ENCODE measurements at places on chromosomes 13 and 19. TPM values are rescaled to one million over a fixed set of nuclear protein-coding genes. Genes with fewer than 3 reads are reported as not detected.

DNA sequence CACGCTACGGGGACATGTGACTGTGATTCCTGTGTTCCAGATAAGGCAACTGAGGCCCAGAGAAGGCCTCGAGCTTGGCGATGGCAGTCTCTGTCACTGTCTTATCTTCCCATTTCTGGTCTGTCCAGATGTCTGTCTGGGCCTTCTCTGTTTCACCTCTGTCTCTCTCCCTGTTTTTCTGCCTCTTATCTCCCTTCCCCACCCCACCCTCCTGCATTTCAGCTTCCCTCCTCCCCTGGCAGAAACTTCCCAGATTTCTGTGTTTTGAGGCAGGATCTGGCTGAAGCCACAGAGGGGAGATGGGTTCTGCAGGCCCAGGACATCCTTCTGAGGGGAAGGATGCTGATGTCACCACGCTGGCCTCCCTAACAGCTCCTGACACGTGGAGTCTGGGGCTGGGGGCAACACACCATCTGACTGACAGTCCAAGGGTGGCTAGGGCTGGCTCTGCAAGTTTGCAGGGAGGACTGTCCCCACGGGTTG is 14.4 kb downstream of the PAK4 start:
- H3K4me3 ChIP-seq = no peak overlapping the region
- no peaks in the 10 kb centered on the region for H3K27me3 ChIP-seq
- H3K4me1 ChIP-seq = peaks cover 3% of the 10 kb centered on the region
- no peaks in the 10 kb centered on the region for H3K36me3 ChIP-seq

- H3K27ac ChIP-seq = no peak overlapping the region
- H3K27me3 ChIP-seq = peaks cover 55% of the 10 kb centered on the region
- DNase-seq = no peak
- H3K36me3 ChIP-seq = no peaks in the 10 kb centered on the region
- peaks cover 67% of the 10 kb centered on the region for H3K4me1 ChIP-seq
- no peak overlapping the region for H3K4me3 ChIP-seq
Measured at GRCh38 chr13:97240788-97241734, 18.9 kb downstream of the MBNL2 start.

GRCh38 chr19:2199215-2199614 is 35.5 kb downstream of the DOT1L start:
- H3K27me3 ChIP-seq = no peaks in the 10 kb centered on the region
- H3K36me3 ChIP-seq = peaks cover 58% of the 10 kb centered on the region
- no peak overlapping the region for H3K27ac ChIP-seq
- no peak overlapping the region for H3K4me3 ChIP-seq
- DNase-seq = no peak

GRCh38 chr13:30319655-30320054 is 12.3 kb upstream of the KATNAL1 start:
- H3K4me1 ChIP-seq = peaks cover 6% of the 10 kb centered on the region
- no peak overlapping the region for H3K4me3 ChIP-seq
- no peak overlapping the region for H3K27ac ChIP-seq
- H3K27me3 ChIP-seq = no peaks in the 10 kb centered on the region

GRCh38 chr19:33350538-33351309 is 22.8 kb upstream of the CEBPG start:
- H3K27me3 ChIP-seq = peaks cover 42% of the 10 kb centered on the region

- H3K4me1 ChIP-seq = no peaks in the 10 kb centered on the region
- no peak overlapping the region for H3K4me3 ChIP-seq
- no peaks in the 10 kb centered on the region for H3K36me3 ChIP-seq
- H3K27ac ChIP-seq = no peak overlapping the region
- DNase-seq = no peak
Measured at GRCh38 chr13:23852351-23852750, 36.8 kb downstream of the MIPEP start.

DNA sequence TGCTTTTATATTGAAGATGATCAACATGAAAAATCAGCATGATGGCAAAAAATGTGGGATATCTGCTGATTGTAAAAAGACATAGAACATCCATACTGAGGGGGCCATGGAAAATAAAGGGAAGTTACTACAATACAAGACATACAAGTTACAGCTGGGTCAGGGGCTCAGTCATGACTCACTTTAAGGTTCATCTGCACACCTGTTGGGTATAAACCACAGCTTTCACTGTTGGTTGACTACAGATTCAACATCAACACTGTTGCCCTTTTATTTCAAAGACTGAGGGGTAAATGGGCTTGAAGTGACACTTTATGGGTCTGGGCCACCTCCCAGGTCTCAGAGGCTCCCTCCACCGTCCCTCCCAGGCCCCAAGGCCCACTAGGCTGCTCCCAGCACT is 98.1 kb upstream of the IRS2 start:
- H3K27ac ChIP-seq = no peak overlapping the region
- H3K4me1 ChIP-seq = no peaks in the 10 kb centered on the region
- H3K36me3 ChIP-seq = no peaks in the 10 kb centered on the region
- no peak overlapping the region for H3K4me3 ChIP-seq

DNA sequence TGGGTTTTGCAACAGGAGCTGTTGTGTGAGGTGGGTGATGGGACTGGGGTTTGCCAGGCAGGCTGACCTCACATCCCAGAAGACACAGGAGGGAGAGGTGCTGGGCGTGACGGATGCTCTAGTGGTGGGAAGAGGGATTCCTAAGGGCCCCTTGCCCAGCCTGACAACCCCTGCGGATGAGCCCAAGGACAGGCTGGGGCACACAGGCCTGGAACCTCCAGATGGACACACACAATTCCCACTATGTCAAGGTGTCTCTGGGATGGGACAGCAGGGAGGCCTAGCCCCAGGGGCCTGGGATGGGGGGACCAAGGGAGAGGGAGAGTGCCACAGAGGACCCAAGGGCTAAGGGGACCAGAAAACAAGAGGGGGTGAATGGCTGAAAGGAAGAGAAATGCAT is 191.5 kb downstream of the ZNF536 start:
- H3K4me3 ChIP-seq = no peak overlapping the region
- no peaks in the 10 kb centered on the region for H3K4me1 ChIP-seq
- no peaks in the 10 kb centered on the region for H3K27me3 ChIP-seq
- no peak overlapping the region for H3K27ac ChIP-seq
- no peak for DNase-seq

- H3K27me3 ChIP-seq = no peaks in the 10 kb centered on the region
- no peak overlapping the region for H3K4me3 ChIP-seq
Measured at GRCh38 chr13:31947506-31947905, 84.1 kb upstream of the FRY start.

DNA sequence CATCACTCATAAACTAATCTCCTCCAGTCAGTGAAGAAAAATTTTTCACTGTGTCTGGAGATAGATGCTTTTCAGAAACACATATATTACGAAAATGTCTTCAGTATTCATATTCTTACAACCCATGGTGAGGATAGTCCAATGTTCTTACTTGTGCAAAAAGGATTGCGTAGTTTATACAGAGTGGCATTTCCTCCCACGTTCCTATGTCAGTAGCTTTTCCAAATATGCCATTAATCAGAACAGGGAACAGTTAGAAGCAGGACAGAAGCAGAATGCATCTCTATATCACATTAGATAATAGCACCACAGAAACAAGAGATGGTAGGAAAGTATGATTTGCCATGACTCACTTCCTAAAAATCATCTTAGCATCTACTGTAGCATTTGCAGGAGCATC is 282.9 kb downstream of the SLITRK5 start:
- DNase-seq = no peak
- no peak overlapping the region for H3K4me3 ChIP-seq
- no peaks in the 10 kb centered on the region for H3K36me3 ChIP-seq
- H3K4me1 ChIP-seq = no peaks in the 10 kb centered on the region
- H3K27ac ChIP-seq = no peak overlapping the region

DNA sequence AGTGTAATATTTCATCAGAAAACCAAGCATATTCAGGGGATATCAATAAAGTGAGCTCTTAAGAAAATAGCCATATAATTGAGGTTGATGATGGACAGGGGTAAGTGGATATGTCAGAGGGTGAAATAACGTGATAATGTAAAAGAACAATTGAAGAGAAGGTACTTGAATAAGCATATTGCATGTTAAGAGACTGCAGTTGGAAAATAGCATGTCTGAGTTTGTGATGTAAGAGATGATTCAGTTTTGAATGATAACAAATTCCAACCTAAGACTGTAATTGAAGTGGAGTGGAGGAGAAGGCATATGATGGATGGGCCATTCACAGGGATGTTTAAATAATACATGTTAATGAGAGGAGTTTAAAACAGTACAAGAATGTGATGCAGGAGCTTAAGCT is 1633.5 kb downstream of the SLITRK1 start:
- no peak overlapping the region for H3K4me3 ChIP-seq
- H3K27ac ChIP-seq = no peak overlapping the region
- H3K27me3 ChIP-seq = no peaks in the 10 kb centered on the region

- H3K27ac ChIP-seq = no peak overlapping the region
- DNase-seq = peak; percentile 74
- H3K27me3 ChIP-seq = peaks cover 40% of the 10 kb centered on the region
Measured at GRCh38 chr13:52738719-52739467, 727 bp downstream of the CNMD start.

DNA sequence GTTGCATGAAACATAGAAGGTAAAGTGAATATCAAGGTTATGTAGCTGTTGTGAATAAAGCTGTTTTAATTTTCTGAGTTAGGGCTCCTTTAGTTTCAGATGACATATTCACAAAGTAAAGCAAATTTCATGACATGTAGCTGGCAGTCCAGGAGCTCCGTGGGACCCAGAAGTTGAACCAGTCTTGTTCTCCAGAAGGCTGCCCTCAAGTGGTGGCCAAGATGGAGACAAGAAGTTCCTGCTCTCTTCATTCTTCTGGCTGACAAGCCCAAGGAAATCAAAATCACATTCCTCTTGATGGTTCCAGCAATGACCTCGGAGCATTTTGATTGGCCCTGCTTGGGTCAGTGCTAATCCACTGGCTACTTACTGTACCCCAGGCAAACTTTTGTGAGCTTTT is 128.7 kb downstream of the LIG4 start:
- H3K27ac ChIP-seq = no peak overlapping the region
- no peaks in the 10 kb centered on the region for H3K4me1 ChIP-seq
- DNase-seq = no peak
- no peaks in the 10 kb centered on the region for H3K27me3 ChIP-seq
- no peak overlapping the region for H3K4me3 ChIP-seq

- H3K27me3 ChIP-seq = no peaks in the 10 kb centered on the region
- no peaks in the 10 kb centered on the region for H3K4me1 ChIP-seq
- H3K27ac ChIP-seq = no peak overlapping the region
- H3K4me3 ChIP-seq = no peak overlapping the region
- DNase-seq = no peak
Measured at GRCh38 chr13:95117092-95117491, 184.2 kb downstream of the ABCC4 start.

DNA sequence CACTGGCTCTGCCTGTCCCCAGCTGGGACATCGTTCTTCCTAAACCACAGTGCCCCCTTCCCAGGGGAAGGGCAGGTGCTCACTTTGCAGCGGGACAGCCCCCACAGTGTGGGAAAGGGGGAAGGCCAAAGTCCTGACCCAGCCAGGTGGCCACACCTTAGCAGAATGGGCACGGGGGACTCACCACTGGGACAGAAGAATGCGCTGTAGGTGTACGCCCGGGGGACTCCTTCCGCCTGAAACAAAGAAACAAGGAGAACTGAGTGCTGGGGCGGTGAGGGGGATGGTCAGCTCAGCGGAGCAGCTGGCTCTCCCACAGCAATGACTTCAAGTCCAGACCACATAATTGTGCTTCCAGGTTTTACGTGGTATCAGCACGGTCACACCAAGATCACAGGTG is 49.4 kb downstream of the F2RL3 start:
- H3K36me3 ChIP-seq = no peaks in the 10 kb centered on the region
- no peaks in the 10 kb centered on the region for H3K27me3 ChIP-seq
- H3K27ac ChIP-seq = no peak overlapping the region
- peak; percentile 22 for DNase-seq
- H3K4me1 ChIP-seq = no peaks in the 10 kb centered on the region

DNA sequence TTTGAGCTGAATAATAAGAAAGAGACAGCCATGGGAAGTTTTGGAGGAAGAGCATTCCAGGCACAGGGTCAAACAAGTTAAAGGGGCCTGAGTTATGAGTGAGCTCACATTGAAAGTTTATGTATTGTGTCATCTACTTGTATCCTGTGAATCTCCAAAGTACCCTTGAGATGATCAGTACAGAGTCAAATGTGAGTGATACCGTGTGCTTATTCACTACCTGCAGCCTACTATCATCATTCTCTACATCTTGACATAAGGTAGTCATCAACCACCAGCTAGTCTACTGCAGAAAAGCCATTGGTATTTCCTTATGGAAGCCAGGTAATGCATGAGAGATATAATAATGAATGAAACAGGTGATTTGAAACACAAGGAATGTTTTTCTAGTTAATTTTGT is 3.0 kb upstream of the KCTD12 start:
- DNase-seq = no peak
- H3K27me3 ChIP-seq = peaks cover 50% of the 10 kb centered on the region
- peaks cover 24% of the 10 kb centered on the region for H3K4me1 ChIP-seq
- no peaks in the 10 kb centered on the region for H3K36me3 ChIP-seq
- no peak overlapping the region for H3K4me3 ChIP-seq
- no peak overlapping the region for H3K27ac ChIP-seq

Gene RNF225
- total RNA-seq = not detected

Gene CD70
- total RNA-seq = 0.69 TPM

Gene TLE6
- total RNA-seq = 1.3 TPM

Gene SOX1
- total RNA-seq = not detected

Gene PAK4
- total RNA-seq = 27.8 TPM

Gene KIR3DL2
- 0.39 TPM for total RNA-seq

Gene LRP3
- 9.8 TPM for total RNA-seq

Gene ODAD3
- 0.39 TPM for total RNA-seq
